ENCODE measurements at places on chromosomes 12 and 14.

DNA sequence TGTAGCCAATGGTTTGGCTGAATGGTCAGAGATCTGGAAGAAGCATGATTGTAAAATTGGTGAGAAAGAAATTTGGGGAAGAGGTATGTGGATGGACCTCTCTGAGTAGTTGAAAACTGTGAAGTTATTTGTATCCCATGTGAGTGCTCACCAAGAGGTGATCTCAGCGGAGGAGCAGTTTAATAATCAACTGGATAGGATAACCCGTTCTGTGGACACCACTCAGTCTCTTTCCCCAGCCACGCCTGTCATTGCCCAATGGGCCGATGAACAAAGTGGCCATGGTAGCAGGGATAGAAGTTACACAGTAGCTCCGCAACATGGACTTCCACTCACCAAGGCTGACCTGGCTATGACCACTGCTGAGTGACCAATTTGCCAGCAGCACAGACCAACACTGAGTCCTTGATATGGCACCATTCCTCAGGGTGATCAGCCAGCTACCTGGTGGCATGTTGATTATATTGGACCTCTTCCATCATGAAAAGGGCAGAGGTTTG lies 257.4 kb upstream of the ATXN7L3B start:
- no peak for DNase-seq

- DNase-seq, result no peak
Observed at GRCh38 chr12:124609041-124609989, 41.9 kb upstream of the NCOR2 start.

GRCh38 chr14:98926801-98927200 lies 345.2 kb downstream of the BCL11B start:
- no peak for DNase-seq

- no peak for DNase-seq
Observed at GRCh38 chr12:19994968-19995367, 373.4 kb upstream of the PDE3A start.

GRCh38 chr14:72094844-72095582 lies 162.8 kb downstream of the RGS6 start:
- no peak for DNase-seq

DNA sequence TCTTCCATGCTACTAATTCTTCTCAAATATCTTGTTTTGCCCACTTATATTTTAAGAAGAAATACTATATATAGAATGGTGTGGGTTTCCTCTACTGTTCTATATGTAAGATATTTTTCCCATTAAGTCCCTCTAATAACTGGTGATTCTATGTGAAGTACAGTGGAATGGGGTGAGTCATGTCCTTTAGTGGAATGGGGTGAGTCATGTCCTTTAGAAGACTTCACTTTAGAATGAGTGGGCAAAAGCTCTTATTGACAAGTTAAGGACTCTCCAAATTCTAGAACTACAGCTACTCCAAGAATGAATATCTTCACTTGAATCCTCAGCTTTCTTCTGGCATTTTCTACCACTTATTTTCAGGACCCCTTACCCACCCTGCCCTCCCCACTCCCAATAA lies 349.9 kb downstream of the ETNK1 start:
- DNase-seq, result no peak

DNA sequence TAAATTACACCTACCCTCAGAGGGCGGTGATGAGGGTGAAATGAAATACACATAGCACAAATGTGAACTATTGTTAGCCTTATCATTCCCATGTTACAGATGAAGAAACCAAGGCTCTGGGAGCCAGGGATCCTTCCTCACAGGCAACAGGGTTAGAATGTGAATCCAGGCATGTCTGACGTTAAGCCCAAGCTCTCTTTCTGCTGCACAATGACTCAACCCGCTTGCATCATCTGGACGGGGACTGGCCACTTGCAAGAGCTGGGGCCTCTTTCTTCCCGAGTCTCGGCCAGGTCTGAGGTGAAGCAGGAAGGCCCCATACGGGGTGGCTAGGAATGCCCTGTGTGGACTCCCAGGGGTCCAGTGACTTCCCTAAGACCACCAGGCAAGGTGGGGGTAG lies 105.2 kb downstream of the RBM19 start:
- DNase-seq, result peak; percentile 27

DNA sequence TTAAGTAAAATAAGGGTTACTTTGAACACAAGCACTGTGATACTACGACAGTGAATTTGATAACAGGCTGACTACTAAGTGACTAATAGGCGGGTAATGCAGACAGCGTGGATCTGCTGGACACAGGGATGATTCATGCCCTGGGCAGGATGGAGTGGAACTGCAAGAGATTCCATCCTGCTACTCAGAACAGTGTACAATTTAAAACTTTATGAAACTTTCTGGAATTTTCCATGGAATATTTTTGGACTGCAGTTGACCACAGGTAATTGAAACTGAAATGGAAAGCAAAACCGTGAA lies 46.0 kb downstream of the YEATS4 start:
- DNase-seq, result peak; percentile 99

DNA sequence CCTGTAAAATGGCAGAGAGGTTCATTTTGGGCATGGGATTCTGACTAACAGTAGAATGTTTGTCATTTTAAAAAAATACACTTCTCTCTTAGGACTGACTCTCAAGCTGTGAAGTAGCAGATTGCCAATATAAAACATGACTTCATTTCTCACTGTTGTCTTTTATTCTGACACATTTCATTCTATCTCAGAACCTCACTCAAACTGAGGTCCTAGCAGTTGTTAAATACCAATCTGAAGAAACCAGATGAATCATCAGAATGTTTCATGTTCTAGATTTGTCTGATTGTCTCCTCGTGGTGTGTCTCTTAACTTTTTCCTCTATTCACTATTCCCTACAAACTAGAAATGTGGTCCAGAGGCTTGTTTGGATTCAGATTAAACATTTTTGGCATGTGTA lies 276.5 kb upstream of the NPAS3 start:
- DNase-seq, result no peak

GRCh38 chr12:69179786-69180185 lies 59.6 kb upstream of the CPSF6 start:
- no peak for DNase-seq

DNA sequence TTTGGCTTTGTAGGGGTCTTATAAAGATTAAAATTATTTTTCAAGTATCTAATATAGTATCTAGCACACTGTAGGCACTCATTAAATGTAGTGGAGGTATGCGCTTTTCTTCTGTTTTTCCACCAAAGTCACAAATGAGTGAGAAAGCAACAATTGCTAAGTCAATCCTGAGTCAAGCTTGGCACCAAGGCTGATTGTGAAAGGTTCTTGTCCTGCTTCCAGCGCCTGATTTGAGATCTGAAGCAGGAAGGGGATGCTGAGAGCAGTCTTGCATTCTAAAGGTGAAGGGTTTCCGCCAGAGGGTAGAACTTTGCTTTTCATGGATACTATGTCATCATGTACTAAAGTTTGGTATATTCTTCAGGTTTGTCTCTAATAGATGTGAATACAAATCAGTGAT lies 64.9 kb upstream of the DAAM1 start:
- no peak for DNase-seq

DNA sequence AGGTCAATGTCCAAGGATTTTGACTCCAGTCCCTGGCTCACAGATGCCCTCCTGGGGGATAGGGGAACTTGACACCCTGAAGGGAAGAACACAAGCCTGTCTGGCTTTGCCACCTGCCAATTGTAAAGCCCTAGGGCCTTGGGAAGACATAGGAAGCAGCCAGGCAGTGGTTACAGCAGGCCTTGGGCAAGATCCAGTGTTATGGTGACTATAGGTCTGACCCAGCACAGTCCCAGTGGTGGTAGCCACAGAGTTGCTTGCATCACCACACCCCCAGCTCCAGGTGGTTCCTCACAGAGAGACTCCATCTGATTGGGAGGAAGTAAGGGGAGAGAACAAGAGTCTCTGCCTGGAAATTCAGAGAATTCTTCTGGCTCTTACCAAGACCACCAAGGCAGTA lies 24.2 kb downstream of the OR6C68 start:
- no peak for DNase-seq

DNA sequence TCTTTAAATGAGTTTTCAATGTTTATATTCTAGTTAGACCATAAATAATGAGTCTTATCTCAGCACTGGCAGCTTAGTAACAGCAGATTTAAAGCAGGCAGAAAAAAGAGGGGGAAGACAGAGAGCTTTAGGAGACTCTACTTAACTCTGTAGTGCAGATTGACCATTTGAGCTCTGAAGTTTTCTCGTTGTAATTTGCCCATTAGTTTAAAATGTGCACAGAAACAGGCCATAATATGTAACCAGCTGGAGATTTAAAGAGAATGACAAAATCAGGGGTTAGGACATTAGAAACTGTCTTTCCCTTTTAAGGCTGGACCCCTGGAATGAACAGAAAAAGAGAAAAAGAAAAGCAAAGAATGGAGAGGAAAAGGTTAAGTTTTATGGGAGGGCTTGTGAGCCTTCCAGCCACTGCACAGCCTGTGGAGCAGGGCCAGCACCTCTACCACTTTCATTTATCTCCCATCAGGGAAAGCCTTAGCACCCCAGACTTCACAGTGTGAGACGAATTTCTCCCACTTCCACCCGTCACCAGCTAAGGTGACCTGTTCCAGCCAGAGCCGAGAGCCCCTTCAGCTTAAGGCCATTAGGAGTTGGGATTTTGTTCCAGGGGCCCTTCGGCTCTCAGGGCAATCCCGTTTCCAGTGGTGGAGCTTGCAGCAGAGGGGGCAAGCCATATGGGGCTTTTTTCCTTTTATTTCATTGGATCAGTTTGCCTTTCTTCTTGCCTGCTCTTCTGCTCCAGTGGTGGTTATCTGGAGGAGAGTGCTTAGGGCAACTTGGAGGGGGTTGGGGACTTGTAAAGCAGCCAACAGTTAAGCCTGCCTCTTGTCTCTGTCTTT lies 8.0 kb downstream of the IL22 start:
- no peak for DNase-seq

GRCh38 chr12:4567073-4567881 lies 5.3 kb downstream of the DYRK4 start:
- no peak for DNase-seq

DNA sequence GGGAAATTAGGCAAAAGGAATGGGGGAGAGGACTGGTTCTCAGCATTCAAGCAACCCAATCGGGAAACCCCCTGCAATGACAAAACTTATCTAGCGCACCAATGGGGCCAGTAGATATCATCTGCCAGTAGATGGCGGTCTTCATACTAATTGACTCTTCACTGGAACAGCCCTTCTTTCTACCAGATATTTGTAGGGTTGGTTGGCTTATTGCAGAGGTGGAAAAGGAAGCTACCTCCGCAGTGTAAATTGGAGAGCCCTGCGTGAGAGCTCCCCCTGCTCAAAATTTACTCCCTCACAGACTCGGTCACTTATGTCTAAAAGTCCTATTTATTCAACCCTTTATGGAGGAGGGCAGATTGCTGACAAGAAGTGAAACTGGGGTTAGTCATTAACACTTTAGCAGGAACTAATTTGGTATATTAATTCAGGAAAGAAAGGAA lies 166.1 kb upstream of the CCND2 start:
- DNase-seq, result no peak

GRCh38 chr12:104358353-104359003 lies 54.9 kb downstream of the EID3 start:
- no peak for DNase-seq

GRCh38 chr14:42110167-42110566 lies 503.5 kb downstream of the LRFN5 start:
- DNase-seq, result no peak

DNA sequence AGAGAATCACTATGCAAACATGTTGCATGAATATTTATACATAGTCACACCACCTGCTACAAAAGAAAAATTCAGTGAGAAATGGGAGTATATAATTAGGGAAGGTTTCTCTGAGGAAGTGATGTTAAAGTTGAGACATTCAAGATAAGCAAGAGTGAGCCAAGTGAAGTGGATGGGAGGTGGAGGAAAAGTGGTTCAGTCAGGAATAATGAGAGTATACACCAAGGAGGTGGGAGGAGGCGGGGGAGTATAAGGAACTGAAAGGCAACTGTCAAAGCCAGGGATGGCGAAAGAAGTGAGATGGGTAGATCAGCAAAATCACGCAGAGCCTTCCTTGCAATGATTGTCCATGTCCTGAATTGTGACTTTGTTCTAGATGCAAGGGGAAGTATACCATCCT lies 33.7 kb downstream of the PRKD1 start:
- no peak for DNase-seq

GRCh38 chr14:22597265-22597664 lies 835 bp upstream of the ABHD4 start:
- DNase-seq, result no peak
